ENCODE measurements at places on chromosomes 6 and 20.

GRCh38 chr6:86537292-86537861 lies 400.0 kb upstream of the HTR1E start:
- no peak for DNase-seq

- DNase-seq = no peak
These were observed 86.4 kb upstream of the CLDN20 start for GRCh38 chr6:155177363-155177961.

GRCh38 chr6:157679605-157680580 lies 143.2 kb upstream of the SNX9 start:
- DNase-seq = no peak

DNA sequence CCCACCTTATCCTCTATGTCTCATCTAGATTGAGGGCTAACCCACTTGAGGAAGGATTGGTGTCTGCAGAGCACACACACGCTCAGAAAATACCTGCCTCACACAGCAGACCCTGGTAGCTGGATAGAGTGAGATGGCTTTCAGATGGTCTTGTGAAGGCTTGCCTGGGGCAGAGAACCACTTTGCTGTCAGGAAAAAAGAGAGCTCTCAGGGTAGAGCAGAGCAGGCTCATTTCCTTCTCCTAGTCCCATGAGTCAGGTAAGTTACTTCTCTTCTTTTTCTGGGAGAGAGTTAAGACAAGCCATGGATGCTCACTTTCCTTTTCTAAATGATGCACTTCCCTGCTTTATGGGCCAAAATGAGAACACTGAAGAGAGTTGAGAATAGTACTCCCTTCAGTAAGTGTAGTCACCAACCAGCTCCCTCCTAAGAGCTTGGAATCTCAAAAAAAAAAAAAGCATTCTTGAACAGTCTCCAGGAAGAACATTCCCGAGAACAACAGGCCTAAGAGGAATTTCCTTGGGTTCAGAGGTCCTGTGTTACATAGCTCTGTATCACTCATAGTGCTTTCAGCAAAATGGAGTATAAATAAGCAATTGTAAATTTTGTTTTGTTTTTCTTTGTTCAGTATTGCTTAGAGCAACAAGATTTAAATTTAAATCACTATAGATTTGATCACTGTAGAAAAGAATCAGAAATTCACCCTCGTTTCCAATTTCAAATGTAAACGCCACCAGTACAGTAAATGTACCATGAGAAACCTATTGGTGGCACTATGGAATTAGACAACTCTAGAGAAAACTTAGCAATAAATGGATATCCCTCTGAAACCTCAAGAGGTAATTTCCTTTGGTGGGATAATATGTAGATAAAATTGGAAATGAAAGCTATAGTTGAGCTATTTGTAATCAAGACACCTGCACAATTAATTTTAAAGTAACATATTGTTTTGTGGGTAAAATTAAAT lies 530.3 kb downstream of the RFPL4B start:
- DNase-seq = no peak

GRCh38 chr6:136952714-136953260 lies 30.7 kb downstream of the SLC35D3 start:
- DNase-seq = no peak

Measured in pancreas (tissue), 10 donors.